ENCODE measurements at places on chromosomes 13 and 19.

- H3K4me1 ChIP-seq, result peaks cover 24% of the 10 kb centered on the region
- no peak for DNase-seq
- H3K4me3 ChIP-seq, result peak overlapping the region; percentile 13
Measured at GRCh38 chr19:49148044-49148682, 7.0 kb downstream of the HRC start.

DNA sequence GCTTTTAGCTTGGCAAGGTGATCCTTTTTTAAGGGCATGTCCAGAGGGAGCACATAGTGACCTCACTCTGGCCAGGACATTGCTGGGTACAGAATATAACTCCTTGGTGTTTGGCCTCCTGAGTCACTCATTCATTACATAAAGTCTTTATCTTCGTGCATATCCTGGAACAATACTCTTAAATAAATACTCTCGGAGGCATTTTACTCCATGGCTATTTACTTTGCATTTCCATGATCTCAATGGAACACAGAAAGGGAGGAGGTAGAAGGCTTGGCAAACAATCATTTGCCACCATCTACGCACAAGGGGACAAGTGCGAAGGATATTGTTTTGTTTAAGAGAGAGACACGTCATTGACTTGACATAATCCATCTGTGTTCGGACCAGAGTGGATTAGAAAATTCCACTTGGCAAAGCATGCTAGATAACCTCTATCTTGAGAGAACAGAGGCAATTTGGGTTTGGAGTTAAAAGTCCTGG, 210.0 kb downstream of the IRS2 start:
- no peaks in the 10 kb centered on the region for H3K4me1 ChIP-seq
- H3K27ac ChIP-seq, result no peak overlapping the region
- no peak overlapping the region for H3K4me3 ChIP-seq
- DNase-seq, result no peak
- H3K27me3 ChIP-seq, result no peaks in the 10 kb centered on the region
- no peaks in the 10 kb centered on the region for H3K36me3 ChIP-seq

GRCh38 chr13:81493144-81493543, 1152.2 kb upstream of the SPRY2 start:
- no peak for DNase-seq
- no peaks in the 10 kb centered on the region for H3K4me1 ChIP-seq
- no peak overlapping the region for H3K27ac ChIP-seq
- no peak overlapping the region for H3K4me3 ChIP-seq

GRCh38 chr19:37997911-37998344, 90.9 kb downstream of the SIPA1L3 start:
- no peaks in the 10 kb centered on the region for H3K36me3 ChIP-seq
- no peaks in the 10 kb centered on the region for H3K27me3 ChIP-seq
- DNase-seq, result peak; percentile 62
- H3K27ac ChIP-seq, result no peak overlapping the region

GRCh38 chr19:28397306-28397705, 815.6 kb downstream of the UQCRFS1 start:
- no peak overlapping the region for H3K27ac ChIP-seq
- H3K27me3 ChIP-seq, result no peaks in the 10 kb centered on the region
- H3K4me1 ChIP-seq, result peaks cover 3% of the 10 kb centered on the region
- DNase-seq, result no peak
- no peak overlapping the region for H3K4me3 ChIP-seq

- no peaks in the 10 kb centered on the region for H3K4me1 ChIP-seq
- H3K36me3 ChIP-seq, result no peaks in the 10 kb centered on the region
- no peak overlapping the region for H3K27ac ChIP-seq
- H3K27me3 ChIP-seq, result peaks cover 6% of the 10 kb centered on the region
- no peak overlapping the region for H3K4me3 ChIP-seq
- DNase-seq, result no peak
Measured at GRCh38 chr13:22793598-22794134, 387.1 kb upstream of the SGCG start.

DNA sequence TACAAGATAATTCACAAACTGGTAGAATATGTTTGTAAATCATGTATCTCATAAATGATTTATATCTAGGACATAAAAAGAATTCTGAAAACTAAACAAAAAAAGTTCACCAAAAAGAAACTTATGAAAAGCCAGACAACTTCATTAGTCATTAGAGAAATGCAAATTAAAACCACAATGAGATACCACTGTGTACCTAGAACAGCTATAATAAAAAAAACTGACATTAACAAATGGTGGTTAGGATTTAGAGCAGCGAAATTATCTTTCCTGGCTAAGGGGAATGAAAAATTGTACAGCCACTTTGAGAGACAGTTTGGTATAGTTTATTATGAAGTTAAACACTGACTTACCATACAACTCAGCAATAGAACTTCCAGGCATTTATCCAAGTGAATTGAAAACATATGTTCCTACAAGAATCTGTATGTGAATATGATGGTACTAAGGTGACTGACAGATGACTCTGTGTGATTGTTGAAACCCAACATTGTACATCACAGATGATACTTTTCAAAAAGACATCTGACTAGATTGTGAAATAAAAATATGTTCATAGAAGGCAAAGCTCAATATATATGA, 41.8 kb downstream of the UGGT2 start:
- H3K4me3 ChIP-seq, result no peak overlapping the region
- H3K4me1 ChIP-seq, result no peaks in the 10 kb centered on the region
- H3K36me3 ChIP-seq, result no peaks in the 10 kb centered on the region
- DNase-seq, result no peak

DNA sequence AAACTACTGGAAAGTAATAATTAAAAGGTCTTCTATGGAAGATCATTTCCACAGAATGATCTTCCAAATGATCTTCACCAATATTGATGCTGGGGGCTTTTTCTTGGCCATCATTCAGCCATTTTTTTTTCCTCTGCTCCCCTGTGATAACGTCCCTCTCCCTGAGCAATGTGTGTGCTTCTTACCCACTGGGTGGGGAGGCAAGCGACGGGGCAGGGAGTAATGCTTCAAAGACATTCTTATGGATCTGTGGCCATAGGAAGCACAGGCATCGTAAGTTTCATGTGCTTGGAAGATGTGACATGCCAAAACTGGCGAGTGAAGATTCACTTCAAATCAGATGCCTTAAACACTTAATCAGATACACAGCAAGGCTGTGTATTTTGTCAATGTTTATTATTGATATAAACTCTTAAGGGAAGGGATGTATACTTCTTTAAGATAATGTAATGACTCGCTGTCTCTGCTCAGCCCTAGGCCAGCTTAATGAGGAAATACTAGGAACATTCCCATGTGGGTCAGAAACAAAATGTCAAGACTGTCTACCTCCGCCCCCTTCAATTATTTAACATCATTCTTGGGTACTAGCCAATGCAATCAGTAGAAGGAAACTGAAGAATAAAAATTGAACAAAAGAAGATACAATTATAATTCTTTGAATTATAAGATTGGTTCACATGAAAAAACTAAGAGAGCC, 34.1 kb upstream of the SERPINE3 start:
- DNase-seq, result no peak
- no peaks in the 10 kb centered on the region for H3K4me1 ChIP-seq
- H3K4me3 ChIP-seq, result no peak overlapping the region

- DNase-seq, result no peak
- no peaks in the 10 kb centered on the region for H3K27me3 ChIP-seq
- no peak overlapping the region for H3K4me3 ChIP-seq
- H3K4me1 ChIP-seq, result peaks cover 66% of the 10 kb centered on the region
- peaks cover 36% of the 10 kb centered on the region for H3K36me3 ChIP-seq
Measured at GRCh38 chr19:35009424-35010415, 9.6 kb downstream of the GRAMD1A start.

- no peak overlapping the region for H3K4me3 ChIP-seq
- H3K27me3 ChIP-seq, result peaks cover 38% of the 10 kb centered on the region
- no peaks in the 10 kb centered on the region for H3K36me3 ChIP-seq
Measured at GRCh38 chr19:45958769-45959516, 14.7 kb downstream of the NOVA2 start.

DNA sequence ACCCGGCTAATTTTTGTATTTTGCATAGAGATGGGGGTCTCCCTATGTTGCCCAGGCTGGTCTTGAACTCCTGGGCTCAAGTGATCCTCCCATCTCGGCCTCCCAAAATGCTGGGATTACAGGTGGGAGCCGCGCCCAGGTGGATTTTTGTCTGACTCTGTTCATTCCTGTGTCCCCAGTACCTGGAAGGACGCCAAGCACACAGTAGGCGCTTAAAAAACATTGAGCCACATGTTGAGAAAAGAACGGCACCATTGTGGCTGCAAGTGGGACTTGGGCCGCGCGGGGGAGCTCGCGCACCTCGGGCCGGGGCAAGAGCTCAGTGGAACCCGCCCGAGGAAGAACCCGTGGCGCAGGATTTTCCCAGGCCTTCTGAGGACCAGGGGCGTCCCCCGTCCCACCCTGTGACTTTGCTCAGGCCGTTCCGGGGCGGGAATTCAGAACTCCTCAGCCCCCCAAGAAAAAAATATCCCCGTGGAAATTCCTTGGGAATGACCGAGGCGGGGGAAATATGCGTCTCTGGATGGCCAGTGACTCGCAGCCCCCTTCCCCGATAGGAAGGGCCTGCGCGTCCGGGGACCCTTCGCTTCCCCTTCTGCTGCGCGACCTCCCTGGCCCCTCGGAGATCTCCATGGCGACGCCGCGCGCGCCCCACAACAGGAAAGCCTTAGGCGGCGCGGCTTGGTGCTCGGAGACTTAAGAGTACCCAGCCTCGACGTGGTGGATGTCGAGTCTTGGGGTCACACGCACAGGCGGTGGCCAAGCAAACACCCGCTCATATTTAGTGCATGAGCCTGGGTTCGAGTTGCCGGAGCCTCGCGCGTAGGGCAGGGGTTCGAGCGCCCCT, 1.4 kb upstream of the ICAM1 start:
- peak overlapping the region; percentile 78 for H3K4me3 ChIP-seq
- peak; percentile 93 for DNase-seq
- peak overlapping the region; percentile 85 for H3K27ac ChIP-seq

DNA sequence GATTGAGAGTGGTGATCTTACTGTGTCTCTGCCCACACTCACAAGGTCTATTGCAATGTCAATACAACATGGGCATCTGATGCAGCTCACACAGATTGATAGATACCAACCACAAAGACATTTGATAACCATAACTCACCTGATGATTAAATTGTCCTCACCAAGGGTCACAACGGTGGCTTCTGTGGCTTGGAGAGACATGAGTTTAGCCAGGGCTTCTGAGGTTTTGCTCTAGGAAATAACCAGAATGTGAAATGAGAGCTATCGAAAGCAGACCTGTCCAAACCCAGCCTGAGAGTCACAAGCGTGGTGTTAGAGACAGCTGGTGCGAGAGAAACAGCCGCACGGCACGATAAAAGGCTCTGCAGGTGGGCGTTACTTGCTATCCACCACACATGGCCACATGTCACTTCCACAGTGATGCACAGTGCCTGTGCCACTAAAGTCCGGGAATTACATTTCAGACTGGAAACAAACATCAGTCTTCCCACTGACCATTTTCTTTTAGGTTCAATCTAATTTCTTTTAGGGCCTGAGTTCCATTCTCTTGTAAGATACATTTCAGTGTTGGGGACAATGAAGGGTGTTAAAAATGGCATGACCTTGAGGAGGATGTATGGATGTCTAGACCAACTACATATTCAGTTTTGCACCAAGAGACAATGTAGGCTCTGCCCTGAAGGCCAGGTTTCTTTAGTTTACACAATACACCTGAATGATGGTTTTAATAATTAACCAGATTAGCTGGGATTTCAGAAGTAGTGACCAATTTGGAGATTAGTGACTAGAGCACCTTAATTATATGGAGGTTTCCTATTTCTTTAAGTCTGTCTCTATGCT, 53.7 kb downstream of the ATP7B start:
- H3K36me3 ChIP-seq, result no peaks in the 10 kb centered on the region
- no peak for DNase-seq
- H3K4me3 ChIP-seq, result no peak overlapping the region
- peaks cover 25% of the 10 kb centered on the region for H3K4me1 ChIP-seq

DNA sequence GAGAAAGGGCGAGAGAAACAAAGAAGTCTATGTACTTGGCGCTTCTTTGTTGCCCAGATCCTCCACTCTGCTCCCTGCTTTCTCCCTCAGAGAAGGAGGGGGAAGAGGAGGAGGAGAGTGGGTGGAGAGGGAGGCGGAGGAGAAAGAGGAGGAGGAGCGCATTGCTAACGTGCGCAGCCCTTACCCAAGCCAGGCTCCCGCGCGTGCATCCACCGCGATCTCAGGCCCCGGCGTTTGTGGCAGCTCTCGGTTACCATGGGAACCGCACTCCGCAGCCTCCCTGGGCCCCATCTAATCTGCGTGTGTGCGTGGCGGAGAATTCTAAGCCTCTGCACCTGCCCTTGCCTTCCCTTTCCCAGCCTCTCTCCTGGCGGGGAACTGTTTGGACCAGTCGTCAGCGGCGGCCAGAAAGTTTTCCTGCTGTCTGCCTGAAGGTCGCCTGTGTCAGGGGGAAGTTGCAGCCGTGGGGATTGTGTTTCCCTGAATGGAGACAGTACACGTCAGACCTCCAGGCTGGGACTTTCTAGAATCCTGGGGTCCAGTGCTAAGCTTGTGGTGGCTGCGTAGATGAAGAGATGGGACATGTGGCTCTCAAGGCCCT, at the start of gene ERICH6B:
Gene ERICH6B (minus strand): TSS at position 239 of the 601 bp plus-strand sequence. CDS start 18,734 bp downstream, outside the sequence.
- no peak within 1 kb of the TSS for H3K27ac ChIP-seq
- no peak within 1 kb of the TSS for H3K4me3 ChIP-seq
- no peaks in the 10 kb centered on the region for H3K36me3 ChIP-seq
- peaks cover 6% of the 10 kb centered on the region for H3K4me1 ChIP-seq
- peaks cover 41% of the 10 kb centered on the region for H3K27me3 ChIP-seq

- no peak overlapping the region for H3K27ac ChIP-seq
- peaks cover 10% of the 10 kb centered on the region for H3K27me3 ChIP-seq
- no peak overlapping the region for H3K4me3 ChIP-seq
Measured at GRCh38 chr19:30557927-30558557, 185.9 kb downstream of the ZNF536 start.

GRCh38 chr13:96200810-96201209, 110.9 kb downstream of the HS6ST3 start:
- DNase-seq, result no peak
- H3K27ac ChIP-seq, result no peak overlapping the region
- H3K27me3 ChIP-seq, result peaks cover 3% of the 10 kb centered on the region
- H3K36me3 ChIP-seq, result no peaks in the 10 kb centered on the region

- no peaks in the 10 kb centered on the region for H3K4me1 ChIP-seq
- no peaks in the 10 kb centered on the region for H3K27me3 ChIP-seq
- H3K27ac ChIP-seq, result no peak overlapping the region
- no peak overlapping the region for H3K4me3 ChIP-seq
- no peaks in the 10 kb centered on the region for H3K36me3 ChIP-seq
Measured at GRCh38 chr13:104614361-104615145, 1548.3 kb upstream of the SLC10A2 start.

GRCh38 chr13:45398877-45399276, 19.3 kb downstream of the SLC25A30 start:
- no peak overlapping the region for H3K4me3 ChIP-seq
- peak; percentile 44 for DNase-seq
- no peaks in the 10 kb centered on the region for H3K27me3 ChIP-seq
- H3K27ac ChIP-seq, result no peak overlapping the region

GRCh38 chr19:45693106-45693788, 781 bp downstream of the QPCTL start:
- H3K27ac ChIP-seq, result peak overlapping the region; percentile 98
- H3K36me3 ChIP-seq, result peaks cover 45% of the 10 kb centered on the region
- H3K4me3 ChIP-seq, result peak overlapping the region; percentile 97
- peaks cover 35% of the 10 kb centered on the region for H3K4me1 ChIP-seq

- H3K4me3 ChIP-seq, result no peak overlapping the region
- H3K4me1 ChIP-seq, result no peaks in the 10 kb centered on the region
- no peak overlapping the region for H3K27ac ChIP-seq
- H3K27me3 ChIP-seq, result peaks cover 5% of the 10 kb centered on the region
- DNase-seq, result no peak
Measured at GRCh38 chr13:72514146-72514545, 213.3 kb downstream of the MZT1 start.

- H3K4me1 ChIP-seq, result peaks cover 30% of the 10 kb centered on the region
- H3K27me3 ChIP-seq, result peaks cover 65% of the 10 kb centered on the region
- H3K4me3 ChIP-seq, result peak overlapping the region; percentile 75
- H3K36me3 ChIP-seq, result peaks cover 6% of the 10 kb centered on the region
Measured at GRCh38 chr13:35475212-35475959, 1.1 kb downstream of the MAB21L1 start.
